ENCODE measurements at places on chromosomes 7 and 10.
A peak's percentile ranks its signal among the peaks of the same experiment; 100 is the strongest.

- DNase-seq: no peak
Measured at GRCh38 chr10:44879531-44879899, 31.6 kb upstream of the TMEM72 start.

DNA sequence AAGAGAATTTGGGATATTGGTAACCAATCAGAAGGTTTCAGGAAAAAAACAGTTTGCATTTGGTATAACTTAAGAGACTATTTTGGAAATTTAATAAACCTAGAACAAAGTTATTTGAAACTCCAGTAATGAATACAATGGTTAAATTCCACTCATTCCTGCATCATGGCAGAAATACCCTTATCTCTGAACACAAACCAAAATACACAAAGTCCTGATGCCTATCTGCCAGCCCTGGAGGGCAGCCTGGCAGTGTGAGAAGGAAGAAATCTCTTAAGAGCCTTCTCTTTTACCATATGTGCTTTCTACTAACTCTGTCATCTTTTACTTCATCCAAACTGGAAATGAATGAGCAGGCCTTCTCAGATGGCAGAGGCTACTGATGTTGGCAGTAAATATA is 147.1 kb upstream of the LYZL1 start:
- peak; percentile 50 for DNase-seq

GRCh38 chr7:30321089-30321881 is 36.9 kb downstream of the ZNRF2 start:
- no peak for DNase-seq

DNA sequence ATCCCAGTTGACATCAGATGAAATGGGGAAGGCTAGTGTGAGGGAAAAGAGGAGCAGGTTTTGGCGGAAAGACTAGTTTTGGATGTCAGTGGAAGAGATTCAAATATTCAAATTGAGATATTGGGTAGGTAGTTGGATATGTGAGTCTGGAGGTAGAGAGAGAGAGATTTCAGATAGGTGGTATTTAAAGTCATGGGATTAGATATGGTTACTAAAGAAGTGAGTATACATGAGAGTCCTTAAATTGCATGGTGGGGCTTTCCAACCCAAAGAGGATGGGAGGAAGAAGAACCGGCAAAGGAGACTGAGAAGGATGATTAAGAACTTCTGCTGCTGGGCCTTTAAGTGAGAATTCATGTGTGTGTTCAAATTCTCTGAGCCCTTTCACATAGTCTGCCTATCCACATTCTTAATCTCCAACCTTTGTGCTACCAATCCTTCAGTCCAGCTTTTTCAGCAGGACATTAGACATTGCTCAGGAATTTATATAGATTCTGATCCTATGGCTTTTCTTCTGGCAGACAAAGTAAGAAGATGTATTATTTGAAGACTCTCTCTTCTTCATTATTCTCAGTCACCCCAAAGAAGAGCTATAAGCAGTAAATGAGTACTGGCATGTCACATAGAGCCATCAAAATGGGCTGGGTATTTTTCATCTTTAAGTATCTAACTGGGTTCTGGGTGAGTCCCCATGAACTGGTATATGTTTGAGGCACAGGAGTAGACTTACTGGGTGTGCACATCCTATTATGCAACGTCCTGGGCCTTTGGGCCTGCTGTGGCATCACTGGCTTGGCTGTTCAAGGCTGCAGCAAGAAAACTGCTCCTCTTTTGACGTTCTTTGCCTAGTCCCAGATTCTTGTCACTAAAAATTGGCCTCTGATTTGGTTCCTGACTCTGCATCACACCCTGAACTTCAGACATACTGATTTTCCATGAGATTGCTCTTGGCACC is 33.6 kb downstream of the ST7 start:
- DNase-seq: no peak

DNA sequence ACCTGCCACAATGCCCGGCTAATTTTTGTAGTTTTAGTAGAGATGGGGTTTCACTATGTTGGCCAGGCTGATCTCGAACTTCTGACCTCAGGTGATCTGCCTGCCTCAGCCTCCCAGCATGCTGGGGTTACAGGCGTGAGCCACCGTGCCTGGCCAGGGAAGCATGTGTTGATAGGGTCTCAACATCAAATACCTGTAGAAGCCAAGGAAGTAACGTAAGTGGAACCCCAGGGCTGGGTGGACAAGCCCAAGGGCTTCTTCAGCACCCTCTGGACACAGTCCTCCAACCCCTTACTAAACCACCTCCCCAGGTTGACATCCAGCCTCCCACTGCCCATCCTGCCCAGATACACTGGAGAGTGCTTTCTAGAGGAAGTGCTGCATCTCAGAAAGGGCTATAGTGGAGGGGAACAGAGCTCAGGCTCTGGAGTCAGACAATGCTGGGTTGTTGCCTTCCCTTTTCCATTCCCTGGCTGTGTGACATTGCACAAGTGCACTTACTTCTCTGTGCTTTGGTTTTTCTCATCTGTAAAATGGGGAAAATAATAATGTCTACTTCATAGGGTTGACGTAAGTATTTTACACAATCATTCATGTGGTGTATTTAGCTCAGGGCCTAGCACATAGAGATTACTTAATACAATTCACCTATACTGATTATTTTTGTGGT is 73.9 kb upstream of the KAT6B start:
- no peak for DNase-seq

GRCh38 chr7:121313793-121314676 is 14.8 kb upstream of the WNT16 start:
- DNase-seq: peak; percentile 93

DNA sequence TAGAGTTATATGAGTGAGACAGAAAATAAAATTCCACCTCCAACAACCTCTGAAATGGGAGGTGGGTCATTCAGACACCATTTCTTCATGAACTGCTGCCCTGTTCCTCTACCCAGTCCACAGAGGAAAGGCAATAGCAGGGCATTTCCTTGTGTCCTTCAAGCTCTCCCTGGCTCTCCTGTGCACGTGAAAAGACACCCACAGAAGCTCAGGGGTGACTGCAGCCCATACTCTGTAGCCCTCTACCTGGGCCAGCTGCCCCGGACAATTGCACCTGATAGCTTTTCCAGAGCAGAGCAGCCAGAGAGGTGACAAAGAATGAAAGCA is 10.0 kb downstream of the ST8SIA6 start:
- no peak for DNase-seq

DNA sequence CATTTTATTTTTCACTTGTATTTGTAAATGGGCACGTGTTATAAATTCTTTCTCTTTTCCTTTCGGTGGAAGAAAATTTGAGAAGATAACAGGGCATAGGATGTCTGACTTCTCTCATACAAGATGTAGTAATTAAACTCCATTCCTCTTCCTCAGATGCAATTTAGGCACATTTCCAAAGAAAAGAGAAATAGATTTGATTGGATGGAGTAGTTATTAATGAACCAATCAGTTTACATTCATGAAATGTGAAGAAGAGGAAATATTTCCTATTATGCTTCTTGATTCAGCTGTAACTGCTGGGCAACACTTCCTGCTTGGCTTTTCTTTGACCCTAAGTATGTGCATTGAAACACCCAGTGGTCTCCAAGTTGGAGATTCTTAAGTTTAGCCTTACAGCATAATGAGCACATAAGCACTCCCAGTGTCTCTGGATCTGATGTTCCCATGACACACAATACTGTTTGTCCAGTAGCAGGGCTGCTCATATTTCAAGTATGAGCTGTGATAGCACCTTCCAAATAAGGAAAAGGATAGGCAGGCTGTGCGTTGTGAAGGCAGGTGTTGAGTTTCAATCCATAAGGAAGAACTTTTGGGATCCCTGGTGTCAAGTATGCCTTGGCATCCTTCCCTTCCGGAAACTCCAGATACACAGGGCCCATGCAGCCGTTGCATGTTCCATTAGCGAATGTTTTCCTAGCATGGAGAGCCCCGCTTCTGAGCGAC is 33.4 kb upstream of the COBL start:
- DNase-seq: peak; percentile 30

- no peak for DNase-seq
Measured at GRCh38 chr10:35368485-35369048, 32.3 kb downstream of the CCNY start.

DNA sequence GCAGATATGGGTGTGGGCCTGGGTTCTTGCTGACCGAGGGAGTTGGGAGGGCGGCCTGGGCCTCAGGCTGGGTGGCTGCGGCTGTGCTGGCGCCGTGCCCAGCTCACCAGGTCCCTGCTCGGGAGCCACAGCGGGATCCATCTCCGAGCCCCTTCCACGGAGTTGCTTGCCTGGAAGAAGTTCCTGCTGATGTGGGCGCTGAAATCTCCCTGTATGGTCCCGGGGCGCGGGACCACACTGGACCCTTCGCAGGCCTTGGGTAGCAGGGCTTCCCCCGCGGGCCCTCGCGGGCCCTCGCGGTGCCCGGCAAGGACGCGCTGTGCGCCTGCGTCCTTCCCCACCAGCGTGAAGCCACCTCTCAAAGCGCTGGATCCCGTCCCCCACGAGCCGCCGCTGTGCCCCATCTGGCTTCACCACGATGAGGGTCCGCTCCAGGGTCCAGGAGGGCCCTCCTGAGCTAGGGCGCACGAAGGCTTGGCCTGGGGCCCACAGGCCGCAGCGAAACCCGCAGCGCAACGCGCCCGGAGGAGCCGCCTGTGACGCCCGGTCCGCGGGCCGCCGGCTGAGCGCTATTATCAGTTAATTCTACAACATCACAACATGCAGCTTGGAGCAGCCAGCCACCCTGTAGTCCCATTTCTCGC is 31.5 kb downstream of the RAB19 start:
- DNase-seq: no peak

Measured in renal cortical epithelial cell (primary cell).